ENCODE measurements at places on chromosomes 3 and 15.

GRCh38 chr15:95498961-95499360 is 831.5 kb upstream of the NR2F2 start:
- no peak for DNase-seq

GRCh38 chr3:126967386-126967785 is 15.5 kb upstream of the PLXNA1 start:
- DNase-seq: no peak

- no peak for DNase-seq
Measured at GRCh38 chr3:117553461-117553860, 843.9 kb downstream of the TUSC7 start.

- DNase-seq: peak; percentile 29
Measured at GRCh38 chr15:62929000-62929357, 113.6 kb upstream of the TPM1 start.

GRCh38 chr15:64683378-64683777 is 92.0 kb downstream of the RBPMS2 start:
- no peak for DNase-seq

- peak; percentile 57 for DNase-seq
Measured at GRCh38 chr3:132083583-132084279, 48.9 kb upstream of the CPNE4 start.

DNA sequence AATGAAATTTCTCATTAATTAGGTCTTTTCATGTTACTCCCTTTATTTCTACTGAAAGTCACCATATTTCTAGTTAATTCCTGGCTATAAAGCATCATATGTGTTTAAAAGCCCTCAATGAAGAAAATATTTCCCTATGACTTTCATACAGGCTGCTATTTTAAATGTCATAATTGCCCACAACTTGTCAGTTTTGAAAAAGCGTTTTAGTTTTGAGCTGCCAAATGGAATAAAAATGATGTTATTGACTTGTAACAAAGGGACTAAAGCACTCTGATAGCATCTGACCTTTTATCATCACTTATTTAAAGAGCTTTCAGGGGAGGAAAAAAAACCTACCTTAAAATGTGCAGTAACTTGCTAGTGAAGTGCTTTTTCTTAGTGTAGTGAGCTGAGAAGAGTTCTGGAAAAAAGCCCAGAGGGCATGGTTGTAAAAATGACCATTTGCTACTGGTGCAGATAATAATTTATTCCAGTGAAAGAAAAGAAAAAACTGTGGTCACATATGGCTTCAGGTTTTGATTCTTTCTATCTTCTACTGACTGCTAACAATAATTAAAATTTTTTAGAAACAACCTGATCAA is 877.2 kb downstream of the CADM2 start:
- DNase-seq: peak; percentile 8

- DNase-seq: no peak
Measured at GRCh38 chr3:53109190-53109589, 21.0 kb downstream of the RFT1 start.

GRCh38 chr15:41559239-41559782 is 299 bp downstream of the TYRO3 start:
- no peak for DNase-seq

DNA sequence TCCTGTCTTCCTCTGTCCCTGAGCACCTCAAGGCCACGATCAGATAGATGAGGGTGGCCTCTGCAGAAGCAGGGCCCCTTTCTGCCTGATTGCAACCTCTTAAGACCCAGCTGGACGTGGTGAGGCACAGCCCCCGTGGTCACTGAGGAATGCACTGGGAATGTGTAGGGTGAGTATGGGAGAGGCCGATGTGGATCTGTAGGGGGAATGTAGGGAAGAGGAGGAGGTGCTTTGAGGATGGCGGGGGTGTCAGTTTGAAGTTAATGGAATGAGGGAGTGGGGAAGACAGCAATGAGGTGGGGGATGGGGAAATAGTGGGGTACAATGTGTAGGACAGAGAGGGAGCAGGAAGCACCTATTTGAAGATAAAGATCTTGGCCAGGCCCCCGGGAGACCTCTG is 785 bp upstream of the IQCF5 start:
- DNase-seq: no peak

DNA sequence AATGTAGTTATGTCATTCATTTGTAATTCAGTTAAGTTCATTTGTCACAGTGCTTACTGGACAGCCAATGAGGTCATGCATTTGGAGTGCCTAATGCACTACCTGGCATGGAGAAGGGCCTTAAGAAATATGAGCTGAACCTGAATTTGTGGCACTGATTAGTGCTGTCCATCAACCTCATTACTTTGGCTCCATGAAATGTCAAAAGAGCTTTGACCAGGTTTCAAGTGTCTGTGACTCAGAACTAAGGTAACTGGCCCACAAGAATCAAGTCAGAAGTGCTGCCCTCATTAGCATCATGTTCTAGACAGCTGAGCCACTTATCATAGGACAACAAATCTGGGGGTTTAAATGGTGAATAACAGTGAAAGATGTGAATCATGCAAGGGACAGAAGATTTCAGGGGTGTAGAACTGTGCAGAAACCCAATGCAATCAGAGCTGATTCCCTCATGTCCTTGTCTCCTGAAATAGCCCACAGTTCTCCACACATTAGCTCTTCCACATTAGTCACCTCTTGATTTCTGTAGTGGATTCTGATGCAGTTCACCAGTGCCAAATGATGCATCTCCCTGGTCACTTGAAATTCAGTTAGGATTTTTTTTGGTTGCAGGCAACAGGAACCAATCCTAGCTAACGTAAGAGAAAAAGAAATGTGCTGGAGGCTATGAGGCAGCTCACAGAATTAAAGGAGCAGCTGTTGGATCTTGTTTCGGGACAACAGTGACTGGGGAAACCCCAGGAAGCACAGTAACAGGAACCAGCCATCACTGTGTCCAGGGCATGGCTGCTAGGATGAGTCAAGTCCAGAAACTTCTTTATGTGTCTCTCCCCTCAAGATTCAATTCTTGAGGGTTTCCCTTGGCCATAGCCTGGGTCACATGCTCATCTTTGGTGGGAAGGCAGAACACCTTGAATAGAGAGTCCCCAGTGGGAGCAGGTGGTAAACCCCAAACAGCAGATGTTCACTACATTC is 38.7 kb downstream of the CHST2 start:
- DNase-seq: no peak

DNA sequence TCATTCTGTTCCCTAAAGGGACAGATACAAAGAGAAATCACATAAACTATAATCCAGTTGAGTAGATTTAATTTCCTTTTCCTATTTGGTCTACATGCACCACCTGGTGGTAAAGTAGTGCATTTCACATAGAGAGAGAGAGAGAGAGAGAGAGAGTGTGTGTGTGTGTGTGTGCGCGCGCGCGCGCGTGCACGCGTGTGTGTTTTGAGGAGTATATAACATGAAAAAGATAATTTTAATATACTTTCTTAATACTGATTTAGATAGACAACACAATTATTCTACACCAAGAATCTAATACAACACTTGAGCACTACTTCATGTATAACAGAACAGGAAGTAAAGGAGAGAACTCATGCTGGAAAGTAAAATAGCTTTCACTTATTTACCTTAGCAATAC is 1.1 kb upstream of the FGF7 start:
- DNase-seq: peak; percentile 73

GRCh38 chr15:64222573-64223366 is 59.9 kb upstream of the PPIB start:
- DNase-seq: no peak

DNA sequence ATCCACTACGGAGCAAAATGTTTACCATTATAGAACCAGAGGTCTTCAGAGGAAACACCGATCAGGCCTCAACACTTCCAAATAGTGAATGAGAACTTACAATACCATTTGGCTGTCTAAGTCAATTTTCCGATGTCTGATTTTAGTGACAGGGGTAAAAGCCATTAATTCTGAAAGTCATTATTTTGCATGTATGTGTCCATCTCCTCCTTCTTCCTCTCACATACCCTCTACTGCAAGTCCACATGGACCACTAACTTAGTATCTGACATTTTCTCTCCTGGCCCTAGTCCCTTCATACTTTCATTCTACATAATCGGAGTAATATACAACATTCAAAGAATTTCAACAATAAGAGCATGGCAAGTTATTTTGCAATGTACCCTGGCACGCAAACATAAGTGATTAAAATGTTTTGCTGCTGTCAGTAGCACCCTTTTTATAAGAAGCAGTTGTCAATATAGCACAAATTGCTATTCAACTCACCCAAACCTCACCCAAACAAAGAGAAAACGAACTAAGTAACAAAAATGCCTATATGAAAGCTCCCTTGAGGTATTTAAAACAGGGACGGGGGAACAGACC is 1.9 kb downstream of the TOP2B start:
- DNase-seq: no peak

DNA sequence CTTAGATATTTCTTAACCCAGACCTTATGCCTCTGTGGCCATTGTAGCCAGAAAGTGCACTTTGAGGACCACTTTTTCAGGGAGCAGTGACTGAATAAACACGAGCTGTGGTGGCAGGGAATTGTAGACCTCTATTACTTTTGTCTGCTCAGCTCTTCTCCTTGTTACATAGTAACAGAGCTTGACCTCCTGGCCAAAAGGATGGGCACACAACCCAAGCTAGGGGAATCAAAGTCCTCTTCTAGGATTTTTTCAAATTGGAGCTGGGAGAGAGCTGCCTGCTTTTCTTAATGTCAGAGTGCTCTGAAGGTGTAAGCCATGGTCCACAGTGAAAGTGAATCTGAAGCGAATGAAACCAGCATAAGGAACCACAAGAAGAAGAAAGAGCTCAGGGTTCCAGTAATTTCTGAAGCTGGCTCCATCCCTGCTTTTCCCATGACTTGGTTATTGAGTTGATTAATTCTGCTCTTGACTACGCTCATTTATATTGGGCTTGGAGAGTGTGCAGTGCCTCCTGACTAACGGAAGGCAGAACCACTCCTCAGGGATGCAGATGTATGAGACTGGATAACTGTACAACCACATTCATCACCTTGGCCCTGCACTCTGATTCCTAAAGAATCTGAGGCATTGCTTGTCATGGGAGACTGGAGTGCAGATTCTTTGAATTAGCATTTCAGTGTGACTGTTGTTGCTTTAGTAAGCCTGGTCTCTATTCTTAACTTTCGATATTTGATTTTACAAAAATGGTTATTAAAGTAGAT is 60.9 kb downstream of the TLNRD1 start:
- no peak for DNase-seq

GRCh38 chr15:26632500-26632899 is 140.4 kb downstream of the GABRB3 start:
- DNase-seq: no peak

- no peak for DNase-seq
Measured at GRCh38 chr15:74903676-74904075, 3.0 kb downstream of the FAM219B start.

DNA sequence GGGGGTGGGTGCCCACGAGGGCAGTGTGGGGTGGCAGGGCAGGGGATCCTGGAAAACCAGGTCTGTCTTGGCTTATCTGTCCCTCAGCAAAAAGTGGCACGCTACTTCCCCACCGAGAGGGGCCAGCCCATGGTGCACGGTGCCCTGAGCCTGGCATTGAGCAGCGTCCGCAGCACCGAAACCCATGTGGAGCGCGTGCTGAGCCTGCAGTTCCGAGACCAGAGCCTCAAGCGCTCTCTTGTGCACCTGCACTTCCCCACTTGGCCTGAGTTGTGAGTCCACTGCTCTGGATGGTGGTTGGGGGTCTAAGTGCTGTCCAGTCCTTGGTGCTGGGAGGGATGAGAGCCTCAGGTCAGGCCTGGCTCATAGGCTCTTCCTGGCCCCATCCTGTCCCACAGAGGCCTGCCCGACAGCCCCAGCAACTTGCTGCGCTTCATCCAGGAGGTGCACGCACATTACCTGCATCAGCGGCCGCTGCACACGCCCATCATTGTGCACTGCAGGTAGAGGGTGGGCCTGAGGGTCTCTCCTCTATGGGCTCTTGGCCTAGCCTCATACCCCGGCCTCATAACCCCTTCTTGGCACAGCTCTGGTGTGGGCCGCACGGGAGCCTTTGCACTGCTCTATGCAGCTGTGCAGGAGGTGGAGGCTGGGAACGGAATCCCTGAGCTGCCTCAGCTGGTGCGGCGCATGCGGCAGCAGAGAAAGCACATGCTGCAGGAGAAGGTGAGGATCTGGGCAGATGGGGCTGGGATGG is 31.1 kb downstream of the PTPN23 start:
- no peak for DNase-seq

DNA sequence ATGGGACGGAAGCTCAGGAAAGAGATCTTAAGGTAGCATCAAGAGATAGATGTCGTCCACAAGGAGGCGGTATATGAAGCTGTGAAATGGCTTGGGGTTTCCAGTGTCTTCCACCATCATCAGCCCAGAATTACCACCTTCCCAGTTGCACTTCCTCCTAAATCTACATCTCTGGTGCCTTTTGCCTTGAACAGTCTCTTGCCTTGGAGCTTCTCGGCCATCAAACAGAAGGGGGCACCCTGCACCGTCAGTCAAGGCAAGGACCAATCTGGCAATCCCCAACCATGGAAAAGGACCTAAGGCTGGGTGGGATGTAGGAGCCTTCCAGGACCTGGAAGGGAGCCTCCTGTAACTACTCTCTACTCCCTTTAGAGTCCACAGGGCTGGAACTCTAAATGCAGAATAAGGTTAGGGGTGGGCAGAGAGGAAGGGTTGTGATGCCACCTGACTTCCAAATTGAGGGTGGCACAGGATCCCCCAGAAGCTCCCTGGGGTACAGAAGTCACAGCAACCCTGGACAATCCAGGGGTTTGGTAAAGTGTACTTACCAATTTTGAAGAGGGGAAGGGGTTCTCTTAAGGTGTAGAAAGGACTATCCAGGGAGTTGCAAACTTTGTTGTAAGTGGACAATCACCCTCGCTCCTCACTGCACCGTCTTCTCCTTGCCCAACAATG is 1.0 kb upstream of the RYR3 start:
- DNase-seq: no peak

- DNase-seq: no peak
Measured at GRCh38 chr3:23904545-23904944, 12.2 kb downstream of the NKIRAS1 start.

GRCh38 chr3:134711284-134711683 is 60.5 kb upstream of the KY start:
- no peak for DNase-seq

GRCh38 chr3:177680472-177680821 is 483.2 kb upstream of the TBL1XR1 start:
- DNase-seq: no peak

DNA sequence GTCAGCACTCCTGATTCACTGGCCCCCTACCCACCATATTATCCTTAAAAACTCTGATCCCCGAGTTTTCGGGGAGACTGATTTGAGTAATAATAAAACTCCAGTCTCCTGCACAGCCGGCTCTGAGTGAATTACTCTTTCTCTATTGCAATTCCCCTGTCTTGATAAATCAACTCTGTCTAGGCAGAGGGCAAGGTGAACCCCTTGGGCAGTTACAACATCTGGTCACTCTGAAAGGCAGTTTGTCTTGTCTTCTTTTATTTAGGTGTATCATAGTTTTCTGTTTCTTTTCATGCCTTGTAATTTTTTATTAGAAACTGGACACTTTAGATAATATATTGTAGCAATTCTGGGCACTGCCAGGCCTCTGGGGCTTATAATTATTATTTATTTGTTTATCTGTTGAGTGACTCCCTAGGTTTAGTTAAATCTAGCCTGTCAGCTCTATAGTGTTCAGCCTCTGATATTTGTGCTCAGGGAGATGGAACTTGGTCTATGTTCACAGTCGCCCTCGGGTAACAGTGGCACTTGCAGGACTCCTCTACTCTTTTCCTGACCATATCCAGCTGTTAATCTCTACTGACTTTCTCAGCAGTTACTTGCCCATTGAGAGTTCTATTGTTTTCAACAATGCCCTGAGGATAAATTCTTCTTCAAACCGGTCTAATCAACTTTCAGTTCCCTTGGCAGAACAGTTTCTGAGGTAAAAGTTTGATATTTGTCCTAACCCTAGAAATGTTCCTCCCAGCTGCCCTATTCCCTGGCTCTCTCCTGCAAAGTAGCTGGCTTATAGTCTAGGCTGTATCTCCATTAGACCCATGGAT is 15.5 kb upstream of the PLAAT1 start:
- DNase-seq: no peak
